ENCODE measurements at places on chromosomes 11 and 22.

DNA sequence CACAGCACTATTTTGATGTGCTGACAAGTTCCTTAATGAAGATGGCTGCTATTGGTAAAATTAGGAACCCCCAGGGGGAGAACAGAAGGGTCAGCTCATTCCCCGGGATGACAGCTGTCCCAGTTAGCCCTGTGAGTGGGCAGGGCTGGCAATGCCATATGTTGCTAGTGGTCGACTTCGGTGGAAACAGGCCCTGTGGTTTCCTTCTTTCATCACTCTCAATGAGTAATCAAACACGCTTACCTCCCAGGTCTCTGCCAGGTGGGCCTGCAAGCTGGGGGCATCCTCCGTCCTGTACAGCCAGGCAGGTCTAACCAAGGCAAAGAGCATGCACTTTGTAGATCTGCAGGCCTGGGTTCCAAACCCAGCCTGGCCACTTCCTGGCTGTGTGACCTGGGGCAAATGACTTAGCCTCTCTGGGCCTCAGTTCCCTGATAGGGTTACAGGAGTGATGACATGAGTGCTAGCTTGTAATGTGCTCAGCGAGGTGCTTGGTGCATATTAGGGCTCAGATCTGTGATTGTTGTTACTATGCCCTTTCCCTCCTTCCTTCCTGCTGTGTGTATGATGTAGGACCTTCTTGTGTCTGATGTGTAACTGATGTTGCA is 85.2 kb downstream of the TSPAN18 start:
- DNase-seq, result no peak

DNA sequence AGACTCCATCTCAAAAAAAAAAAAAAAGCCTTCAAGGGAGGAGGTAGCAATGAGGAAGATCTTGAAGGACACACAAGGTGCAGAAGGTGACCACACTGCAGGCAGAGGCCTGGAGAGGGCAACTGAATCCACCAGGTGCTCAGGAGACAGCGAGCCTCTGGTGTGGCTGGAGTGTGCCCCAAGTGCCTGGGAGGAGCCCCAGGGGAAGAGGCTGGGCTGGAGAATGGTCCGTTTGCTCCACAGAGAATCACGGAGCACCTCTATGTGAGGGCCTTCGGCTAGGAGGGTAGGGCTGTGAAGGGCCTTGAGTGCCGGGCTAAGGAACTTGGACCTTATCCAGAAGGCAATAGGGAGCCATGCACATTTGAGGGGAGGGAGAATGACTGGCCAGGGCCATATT is 50.3 kb downstream of the ARRB1 start:
- no peak for DNase-seq

- no peak for DNase-seq
These were observed 198.2 kb upstream of the POU2AF2 start for GRCh38 chr11:111047374-111047773.

GRCh38 chr11:8886322-8886721 is 24.7 kb upstream of the AKIP1 start:
- no peak for DNase-seq

DNA sequence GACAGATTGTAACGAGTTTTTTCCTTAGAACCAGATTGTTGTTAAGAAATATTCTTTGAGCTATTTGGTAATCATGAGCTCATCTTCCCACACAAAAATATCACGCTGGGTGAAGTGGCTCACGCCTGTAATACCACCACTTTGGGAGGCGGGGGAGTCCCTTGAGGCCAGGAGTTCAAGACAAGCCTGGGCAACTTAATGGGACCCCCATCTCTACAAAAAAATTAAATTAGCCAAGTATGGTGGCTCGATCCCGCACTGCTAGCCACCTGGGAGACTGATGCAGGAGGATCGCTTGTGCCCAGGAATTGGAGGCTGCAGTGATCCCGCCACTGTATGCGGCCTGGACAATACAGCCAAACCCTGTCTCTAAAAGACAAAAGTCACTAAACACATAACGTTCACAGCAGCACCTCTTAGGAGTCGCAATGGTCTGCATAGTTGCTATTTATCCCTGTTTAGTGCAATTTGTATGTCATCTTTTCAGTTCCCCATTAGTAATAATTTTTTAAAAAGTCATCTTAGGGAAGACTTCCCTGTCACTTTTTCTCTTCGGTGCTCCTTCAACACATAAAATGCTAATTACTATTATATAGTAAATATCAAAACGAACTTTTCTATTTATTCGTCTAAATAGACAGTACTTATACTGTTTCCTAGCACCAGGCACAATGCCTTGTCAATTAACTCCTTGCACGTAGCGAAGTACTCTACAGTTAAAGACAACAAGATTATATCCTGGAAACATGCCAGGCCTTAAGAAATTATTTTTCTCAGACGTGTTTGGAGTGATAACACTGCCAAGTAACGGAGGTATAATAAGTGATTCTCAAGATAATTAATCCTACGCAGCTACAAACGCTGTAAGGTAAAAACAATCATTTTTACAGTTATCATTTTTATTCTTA is 1.1 kb downstream of the ST13 start:
- no peak for DNase-seq

DNA sequence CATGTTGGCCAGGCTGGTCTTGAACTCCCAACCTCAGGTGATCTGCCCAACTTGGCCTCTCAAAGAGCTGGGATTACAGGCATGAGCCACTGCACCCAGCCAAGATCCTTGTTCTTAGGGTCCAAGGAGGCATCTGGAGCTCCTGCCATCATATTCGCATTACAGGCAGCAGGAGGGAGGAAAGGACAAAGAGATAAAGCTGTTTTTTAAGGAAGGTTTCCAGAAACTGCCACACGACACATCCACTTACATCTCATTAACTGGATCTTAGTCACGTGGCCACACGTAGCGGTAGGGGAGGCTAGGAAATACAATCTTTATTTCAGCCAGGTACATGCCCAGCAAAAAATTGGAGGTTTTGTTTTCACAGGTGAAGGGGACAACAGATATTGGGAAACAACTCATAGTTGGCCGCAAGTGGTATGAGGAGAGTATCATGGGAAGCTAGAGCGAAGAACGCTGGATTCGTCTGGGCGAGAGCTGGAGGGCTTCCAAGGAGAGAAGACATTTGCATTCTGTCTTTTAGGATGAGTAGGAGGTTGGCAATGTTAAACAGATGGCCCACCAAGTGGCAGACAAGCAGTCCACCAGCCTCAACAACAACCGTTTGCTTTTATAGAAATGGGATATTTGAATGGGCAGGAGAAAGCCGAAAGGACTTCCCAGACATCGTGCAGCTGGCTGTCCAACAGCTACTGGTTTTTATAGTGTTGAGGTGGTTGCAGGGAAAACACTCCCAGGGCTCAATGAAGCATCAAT is 39.2 kb upstream of the DMC1 start:
- no peak for DNase-seq

DNA sequence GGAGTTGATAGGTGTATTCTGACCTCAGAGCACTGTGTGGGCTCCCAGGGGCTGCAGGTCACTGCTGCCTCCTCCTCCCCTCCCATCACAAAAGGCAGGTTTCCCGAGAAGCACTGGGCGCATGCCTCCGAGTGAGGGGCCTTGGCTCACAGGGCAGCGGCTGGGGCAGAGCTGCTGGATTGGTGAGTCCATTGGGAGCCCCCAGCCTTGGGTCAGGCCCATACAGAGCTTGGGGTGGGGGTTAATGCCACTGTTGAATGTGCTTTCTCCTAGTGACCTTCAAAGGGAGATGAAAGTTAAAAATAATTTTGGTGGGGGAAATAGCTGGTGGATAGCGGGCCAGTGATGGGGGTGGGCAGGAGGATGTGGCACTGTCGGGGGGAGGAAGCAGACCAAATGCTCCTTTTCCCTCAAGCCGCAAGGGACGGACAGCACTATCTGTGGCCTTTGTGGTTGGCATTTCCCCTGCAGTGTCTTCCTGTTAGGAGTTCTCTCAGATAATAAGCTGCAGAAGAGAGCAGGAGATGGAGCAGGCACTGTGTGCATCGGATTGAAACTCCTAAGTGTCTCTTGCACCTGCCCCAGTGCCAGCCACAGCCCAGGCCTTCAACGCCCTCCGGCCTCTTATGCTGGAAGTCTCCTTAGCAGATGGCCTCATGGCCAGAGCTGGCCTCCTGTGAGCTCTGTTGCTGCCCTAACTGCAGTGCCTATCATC is 3.2 kb downstream of the TUBA8 start:
- no peak for DNase-seq

- no peak for DNase-seq
These were observed 435.0 kb upstream of the CADM1 start for GRCh38 chr11:115939104-115939730.

DNA sequence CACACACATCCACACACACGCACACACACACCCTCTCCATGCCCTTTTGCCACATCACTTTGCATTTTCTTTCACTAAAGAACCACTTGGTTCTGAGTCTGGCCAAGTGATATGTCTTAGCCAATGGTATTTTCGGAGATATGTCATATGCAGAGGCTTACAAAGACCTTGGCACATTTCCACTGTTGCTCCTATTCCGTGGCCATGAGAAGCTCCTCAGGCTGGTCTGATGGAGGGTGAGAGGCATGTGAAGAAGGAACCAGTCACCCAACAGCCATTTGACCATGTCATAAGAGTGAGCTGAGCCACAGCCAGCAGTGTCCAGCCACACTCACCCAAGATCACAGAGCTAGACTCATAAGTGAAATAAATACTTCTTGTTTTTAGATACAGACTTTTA is 212.6 kb upstream of the NAV2 start:
- DNase-seq, result no peak

DNA sequence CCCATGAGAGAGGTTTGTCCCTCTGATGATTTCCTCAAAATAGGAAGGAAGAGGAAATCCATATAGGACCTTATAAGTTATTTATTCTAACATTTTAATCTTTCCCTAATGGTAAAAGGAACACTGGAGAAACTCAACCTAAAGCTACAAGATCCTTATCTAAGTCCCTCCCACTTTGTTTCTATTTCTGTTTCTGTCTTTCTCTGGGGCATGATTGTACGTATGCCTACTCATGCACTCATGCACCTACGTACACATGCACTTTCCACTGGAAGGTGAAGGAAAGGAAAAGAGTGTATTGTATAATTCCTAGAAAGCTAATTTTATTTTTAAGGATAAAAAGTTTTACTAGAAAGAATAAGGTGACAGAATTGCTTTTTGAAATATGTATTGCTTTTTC is 125.0 kb downstream of the RAB38 start:
- DNase-seq, result no peak

- no peak for DNase-seq
These were observed 335.3 kb upstream of the SYN3 start for GRCh38 chr22:33393432-33393831.

DNA sequence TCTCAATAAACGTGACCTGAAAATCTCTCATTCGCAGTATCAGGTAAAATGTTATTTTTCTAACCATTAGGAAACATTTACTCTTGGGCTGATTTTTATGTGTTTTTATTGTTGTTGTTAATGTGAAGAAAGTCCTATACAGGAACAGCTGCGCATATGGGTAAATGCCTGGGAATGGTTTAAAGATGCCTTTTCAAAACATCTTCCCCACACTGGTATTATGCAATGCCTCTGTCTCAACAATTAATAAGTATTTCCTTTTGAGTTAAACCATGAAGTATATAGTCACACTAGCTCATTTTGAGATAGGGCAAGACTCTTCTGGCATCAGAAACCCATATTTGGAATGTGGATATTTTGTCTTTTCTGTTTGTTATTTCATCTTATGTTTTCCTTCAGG is 13.7 kb upstream of the LIN7C start:
- DNase-seq, result no peak

GRCh38 chr11:88064097-88064705 is 111.0 kb downstream of the RAB38 start:
- DNase-seq, result no peak

GRCh38 chr11:91239359-91239758 is 985.3 kb upstream of the FAT3 start:
- DNase-seq, result no peak

- DNase-seq, result no peak
These were observed 23.3 kb upstream of the CCND1 start for GRCh38 chr11:69617682-69618081.

GRCh38 chr11:34214961-34215805 is 109.8 kb downstream of the NAT10 start:
- no peak for DNase-seq

GRCh38 chr22:28799606-28800307 is 612 bp downstream of the XBP1 start:
- peak; percentile 81 for DNase-seq

DNA sequence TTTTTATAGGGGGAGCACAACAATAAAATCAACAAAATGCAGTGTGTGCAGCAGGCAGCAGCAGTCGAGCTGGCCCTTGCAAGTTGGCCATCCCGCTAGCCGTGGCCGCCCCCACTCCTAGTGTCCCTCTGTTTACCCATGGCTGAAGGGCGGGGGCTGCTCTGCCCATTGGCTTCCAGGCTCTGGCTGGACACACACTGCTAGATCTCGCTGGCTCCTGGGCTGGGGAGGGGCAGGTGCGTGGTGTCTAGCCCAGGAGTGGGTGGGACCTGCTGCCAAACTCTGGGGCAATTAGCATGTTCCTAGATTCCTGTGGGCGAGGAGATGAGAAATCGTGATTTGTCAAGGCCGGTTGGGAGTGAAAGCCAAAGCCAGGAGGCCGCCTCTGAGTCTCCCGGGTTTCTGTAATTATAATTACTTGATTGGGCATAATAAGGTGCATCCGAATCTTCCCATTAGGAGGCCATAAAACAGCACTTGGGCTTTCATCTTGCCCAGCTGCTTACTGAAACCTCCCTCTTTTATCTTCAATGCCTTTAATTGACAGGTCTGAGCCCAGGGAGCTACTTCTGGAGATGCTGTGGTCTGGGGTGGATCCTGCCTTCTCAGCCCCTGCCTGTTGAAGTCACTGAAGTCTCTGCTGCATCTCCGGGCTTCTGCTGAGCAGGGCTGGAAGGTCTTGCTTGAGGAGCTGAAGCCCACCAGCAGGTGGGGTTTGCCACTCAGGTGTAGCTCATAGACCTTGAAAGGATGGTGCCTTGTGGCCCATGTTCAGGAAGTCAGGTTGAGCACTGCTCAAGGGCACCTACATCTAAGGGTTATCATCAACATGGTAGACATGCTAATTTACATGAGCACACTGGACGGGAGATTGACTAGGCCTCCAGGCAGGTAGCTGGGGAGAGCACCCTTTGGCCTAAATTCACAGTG is 44.5 kb upstream of the DKK3 start:
- no peak for DNase-seq

DNA sequence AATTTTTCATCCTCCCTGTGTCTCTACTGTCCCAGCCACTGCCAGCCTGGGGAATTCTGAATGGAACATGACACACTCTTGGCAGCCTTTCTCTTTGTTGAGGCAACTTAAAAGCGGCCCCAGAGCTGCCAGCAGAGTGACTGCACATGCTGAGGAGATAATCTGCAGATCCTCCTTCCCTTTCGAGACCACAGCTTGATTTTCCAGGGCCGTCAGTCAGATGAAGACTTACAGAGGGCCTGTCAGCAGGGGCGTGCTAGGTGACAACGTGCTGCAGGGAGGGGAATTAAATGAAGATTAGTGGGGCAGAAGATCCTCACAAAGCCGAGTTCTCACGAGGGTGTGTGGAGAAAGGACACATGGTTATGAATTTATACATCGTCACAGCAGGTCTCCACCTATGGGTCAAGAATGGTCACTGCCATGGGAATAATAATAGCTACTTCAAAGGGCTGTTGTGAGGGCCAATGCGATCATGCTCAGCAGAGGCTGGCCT is 193.5 kb upstream of the PITPNB start:
- peak; percentile 40 for DNase-seq

All from right hindlimb (tissue), 1 donor.